ENCODE measurements at places on chromosomes 4 and X.

- no peak for DNase-seq
Observed at GRCh38 chr4:48979914-48980579, 6.0 kb upstream of the CWH43 start.

DNA sequence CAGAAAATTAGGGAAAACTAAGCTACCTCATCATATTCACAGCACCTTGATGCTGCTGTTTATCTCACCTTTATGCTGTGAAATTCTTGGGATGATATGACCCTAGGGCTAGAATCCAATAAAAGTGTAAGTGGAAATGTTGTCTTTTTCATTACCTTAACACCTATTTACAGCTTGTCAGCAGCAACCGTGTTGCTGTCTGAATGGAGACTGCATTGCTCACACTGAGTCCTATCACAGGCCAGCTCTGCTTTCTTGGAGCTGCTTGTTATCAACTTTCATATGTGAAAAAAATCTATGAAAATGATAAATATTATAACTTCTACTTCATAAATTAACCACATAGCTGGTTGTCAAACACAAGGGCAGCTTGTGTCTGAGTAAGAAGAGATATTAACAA, 789.5 kb downstream of the TECRL start:
- DNase-seq = no peak

DNA sequence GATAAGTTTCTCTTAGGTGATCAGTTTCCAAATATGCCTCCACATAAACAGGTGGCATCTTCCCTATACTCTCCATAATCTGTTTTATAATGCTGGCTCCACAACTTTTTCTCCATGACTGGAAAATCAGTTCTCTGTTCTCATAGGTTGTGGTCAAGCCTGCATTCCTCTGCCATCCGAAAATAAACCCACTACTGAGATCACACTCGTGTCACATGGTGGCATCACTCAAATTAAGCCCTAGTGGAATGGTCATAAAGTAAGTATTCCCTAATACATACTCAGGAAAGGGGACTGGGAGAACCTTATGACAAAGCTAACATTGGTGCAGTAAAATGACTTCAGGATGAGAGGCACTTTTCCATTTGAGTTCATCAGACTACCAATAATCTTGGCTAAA, 37.6 kb downstream of the MAGED4B start:
- no peak for DNase-seq

- no peak for DNase-seq
Observed at GRCh38 chr4:100823066-100823992, 305.5 kb upstream of the EMCN start.

DNA sequence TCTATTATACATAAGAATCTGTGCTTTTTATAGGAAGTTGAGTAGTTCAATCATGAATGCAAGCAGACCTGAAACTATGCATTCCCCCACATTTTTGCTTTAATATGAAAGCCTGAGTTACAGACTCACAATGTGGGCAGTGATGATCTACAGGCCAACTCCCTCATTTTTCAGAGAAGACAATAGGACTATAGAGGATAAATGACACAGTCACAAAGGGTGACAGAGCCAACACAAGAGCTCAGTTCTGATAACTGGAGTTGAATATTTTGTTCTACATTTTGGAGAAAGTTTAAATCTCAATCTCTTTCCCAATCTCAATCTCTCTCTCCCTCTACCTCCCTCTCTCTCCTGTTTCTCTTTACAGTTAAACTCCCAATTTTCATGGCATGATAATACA, 27.0 kb downstream of the MBNL3 start:
- DNase-seq = no peak

DNA sequence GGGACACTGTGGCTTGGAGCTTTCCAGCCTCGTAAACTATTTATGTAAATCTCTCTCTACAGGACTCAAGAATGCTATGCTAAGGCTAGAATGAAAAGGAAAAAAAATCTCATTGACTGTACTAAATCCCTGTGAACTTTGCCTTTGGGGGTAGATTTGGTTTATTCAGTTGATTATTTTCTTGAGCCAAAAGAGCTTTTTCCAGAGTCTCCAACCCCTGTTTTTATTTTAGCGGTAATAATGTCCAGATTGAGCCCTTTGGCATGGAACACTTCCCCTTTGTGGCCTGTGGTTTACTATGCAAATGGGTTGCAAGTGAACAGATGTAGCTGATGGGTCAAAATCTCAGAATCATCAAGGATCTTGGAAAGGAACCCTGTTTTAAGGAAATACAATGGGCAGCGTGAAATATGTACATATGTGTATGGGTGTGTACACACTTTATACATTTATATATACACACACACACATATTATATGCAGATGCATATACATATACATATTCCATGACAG, 72.9 kb downstream of the FAM9B start:
- no peak for DNase-seq

GRCh38 chrX:110444996-110445395, 86.3 kb downstream of the RTL9 start:
- no peak for DNase-seq

DNA sequence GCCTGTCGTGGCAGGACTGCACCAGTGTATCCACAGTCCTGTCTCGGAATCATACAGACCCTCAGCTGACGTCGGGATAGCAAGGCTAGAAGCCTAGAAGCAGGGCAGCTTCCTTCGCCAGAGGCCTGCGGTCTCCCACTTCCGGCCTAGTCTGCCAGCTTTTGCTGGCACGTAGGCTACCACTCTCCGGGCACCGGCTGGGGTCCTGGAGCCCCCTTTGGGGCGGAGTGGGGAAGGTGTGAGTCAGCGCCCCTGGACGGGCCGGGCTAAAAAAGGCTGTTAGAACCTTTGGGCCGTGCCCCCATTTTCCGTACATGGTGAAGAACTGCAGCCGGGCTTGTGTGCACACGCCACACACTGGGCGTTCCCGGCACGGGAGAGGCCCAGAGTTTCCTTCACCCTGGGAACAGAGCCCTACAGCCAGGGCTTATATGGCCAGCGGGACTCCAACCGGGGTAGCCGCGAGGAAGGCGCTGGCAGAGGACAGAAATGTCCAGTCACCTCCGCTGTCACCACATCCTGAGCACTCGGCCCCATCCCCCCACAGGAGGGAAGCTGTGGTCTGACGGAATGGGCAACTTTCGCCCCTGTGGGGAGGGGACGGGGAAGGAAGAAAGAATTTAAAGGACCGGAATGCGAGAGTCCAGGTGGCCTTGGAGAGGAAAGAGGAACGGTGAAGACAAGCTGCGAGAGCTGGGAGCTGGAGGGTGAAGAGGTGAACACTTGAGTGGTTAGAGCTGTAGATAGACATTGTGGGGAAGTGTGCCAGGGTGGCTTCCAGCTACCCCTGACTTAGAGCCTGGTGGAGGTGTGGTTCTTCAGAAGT, 4.6 kb downstream of the MAGIX start:
- peak; percentile 39 for DNase-seq

GRCh38 chr4:113607998-113608397, 153.5 kb downstream of the CAMK2D start:
- no peak for DNase-seq

All from substantia nigra (tissue), 51 donors.